ENCODE measurements at places on chromosomes 2 and 18.

- no peak for DNase-seq
Measured at GRCh38 chr18:70044632-70045031, 97.0 kb upstream of the CD226 start.

DNA sequence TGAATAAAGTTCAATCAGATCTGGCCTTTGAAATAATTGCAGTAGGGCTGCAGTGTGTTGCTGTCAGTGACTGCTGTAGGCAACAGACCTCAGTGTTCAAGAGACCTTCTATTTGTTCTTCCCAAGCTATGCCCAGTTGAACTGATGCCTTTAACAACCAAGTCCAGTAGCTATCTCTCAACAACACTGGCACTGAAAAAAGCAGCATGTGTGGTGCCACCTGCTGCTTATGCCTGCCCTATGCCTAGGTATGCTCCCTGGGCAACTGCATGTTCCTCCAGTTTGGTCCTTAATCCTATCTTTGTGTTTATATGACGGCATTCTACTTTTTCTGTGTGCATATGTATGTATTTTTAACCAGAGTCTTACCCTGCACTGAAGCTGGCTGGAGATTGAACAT is 523.9 kb upstream of the MEX3C start:
- no peak for DNase-seq

DNA sequence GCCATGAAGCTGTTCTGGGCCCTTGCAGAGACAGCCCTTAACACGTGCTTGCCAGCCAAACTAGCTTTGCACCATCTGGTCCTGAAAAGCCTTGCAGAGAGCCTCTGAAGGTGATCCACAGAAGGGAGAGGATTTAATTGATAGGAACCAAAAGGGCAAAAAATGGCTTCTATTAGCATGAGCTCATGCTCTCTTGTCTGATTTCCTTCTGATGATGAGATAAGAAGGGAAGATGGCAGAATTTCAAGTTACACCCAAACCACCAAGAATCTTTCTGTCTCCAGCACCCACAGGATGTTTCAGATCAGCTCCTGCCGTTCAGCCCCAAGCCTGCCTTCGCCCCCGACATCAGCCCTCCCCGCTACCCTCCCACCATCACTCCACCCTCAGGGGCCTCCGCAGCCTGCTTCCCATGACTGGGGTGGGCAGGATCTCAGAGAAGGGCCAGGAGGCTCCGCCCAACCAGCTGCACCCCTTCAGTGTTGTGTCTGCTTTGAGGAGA is 23.4 kb upstream of the GLI2 start:
- DNase-seq: no peak

DNA sequence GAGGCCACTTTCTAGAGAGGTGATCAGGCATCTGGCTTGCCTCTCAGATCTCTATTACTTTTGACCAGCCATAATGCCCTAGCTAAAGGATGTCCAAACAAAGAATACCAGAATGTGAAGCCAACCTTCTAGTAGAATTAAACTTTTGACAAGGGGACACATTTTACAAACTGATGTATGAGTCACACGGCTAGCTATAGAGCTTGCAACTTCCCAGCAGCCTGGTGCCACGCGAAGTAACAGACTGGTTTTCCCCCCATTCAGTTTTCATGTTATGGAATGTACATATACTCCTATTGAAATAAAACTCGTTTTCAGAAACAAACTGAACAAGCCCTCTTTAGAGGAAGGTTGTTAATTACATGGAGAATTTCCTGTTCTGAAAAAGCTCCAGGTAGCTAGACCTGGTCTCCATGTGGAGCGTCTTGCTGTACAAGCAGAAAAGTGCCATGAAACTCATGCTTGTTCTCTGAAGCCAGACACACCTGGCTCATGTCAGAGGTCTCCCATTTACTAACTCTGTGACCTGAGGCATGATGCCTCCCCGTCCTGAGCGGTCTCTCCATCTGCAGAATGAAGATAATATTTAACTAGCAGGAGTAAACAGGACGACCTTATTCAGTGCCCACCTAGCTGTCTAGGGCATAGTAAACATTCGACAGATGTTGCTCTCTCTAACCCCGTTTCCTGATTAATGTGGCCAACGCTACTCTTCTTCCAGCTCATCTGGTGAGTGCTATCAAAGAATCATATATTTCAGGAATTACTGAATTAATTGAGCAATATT is 81.5 kb upstream of the MAP3K20 start:
- DNase-seq: no peak

DNA sequence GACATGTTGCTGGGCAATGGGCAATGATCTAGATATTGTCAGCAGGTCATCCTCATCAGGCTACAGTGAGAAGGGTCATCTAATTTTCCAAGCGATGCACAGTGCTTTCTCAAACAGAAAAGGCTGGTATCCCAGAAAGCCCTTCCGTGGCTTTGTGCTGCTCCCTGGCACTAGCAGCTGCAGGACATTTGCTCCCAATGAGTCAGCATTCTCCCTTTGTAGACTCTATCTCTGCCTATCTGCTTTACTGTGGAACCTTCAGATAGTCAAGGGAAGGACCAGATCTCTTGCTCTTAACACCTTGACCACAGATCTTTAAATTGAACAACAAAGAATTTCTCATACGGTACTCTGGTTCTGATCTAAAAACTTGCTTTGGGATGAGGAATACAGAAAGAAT is 101.4 kb downstream of the CDH2 start:
- no peak for DNase-seq

GRCh38 chr2:149204686-149205085 is 125.7 kb upstream of the LYPD6 start:
- no peak for DNase-seq

DNA sequence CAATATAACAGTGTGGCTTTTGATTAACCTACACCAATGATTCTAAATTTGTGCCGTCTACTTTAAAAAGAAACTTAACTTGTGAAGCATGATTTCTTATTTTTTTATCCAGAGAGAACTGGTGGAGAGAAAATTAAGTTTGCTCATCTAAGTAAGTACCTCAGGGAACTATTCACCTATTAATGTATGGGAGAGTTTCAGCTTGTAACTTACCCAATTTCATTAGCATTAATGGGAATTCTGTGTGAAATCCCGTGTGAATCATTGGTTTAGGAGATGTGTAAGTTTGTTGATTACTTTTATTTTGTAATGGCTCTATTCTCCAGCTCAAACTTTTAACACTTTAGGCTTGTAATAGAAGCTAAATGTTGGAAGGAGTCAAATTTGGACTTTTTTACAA is 1061.5 kb downstream of the TDRD15 start:
- no peak for DNase-seq

DNA sequence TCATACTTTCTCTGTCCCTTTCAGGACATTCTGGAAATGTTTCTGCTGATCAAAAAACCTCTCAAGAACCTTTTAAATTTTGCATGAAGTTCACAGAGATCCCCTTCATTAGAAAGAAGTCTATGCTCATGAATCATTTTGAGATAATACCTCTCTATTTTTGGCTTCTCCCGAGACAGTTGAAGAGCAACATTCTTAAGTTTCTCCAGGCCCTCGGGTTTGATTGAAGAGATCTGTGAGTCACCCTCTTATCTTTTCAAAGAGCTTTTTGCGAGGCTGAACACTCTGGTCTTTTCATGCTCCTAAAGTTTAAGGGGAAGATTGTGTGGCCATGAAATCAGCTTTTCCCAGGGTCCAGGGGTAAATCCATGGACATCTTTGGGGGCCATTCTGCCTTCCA is 354.2 kb downstream of the FBXO15 start:
- no peak for DNase-seq

GRCh38 chr18:62637807-62638687 is 77.3 kb upstream of the PHLPP1 start:
- peak; percentile 38 for DNase-seq
